ENCODE measurements at places on chromosomes 7 and 10.

DNA sequence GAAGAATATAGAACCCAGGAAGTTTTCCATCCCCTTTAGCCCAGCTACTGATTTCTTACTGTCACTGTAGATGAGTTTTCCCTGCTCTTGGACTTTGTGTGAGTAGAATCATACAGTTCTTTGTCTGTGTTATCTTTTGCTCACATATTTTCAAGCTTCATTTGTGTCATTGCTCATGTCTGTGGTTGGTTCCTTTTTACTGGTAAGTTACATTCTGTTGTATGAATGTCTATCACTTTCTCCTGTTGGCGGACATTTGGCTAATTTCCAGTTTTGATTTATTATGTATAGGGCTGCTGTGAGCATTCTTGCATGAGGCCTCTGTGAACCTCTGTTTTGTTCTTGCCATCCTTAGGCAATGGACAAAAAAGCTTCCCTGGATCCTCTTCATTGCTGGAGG, 5.3 kb downstream of the GLRX3 start:
- DNase-seq = no peak

- DNase-seq = no peak
Measured at GRCh38 chr7:130386876-130387275, 6.6 kb downstream of the CPA1 start.

DNA sequence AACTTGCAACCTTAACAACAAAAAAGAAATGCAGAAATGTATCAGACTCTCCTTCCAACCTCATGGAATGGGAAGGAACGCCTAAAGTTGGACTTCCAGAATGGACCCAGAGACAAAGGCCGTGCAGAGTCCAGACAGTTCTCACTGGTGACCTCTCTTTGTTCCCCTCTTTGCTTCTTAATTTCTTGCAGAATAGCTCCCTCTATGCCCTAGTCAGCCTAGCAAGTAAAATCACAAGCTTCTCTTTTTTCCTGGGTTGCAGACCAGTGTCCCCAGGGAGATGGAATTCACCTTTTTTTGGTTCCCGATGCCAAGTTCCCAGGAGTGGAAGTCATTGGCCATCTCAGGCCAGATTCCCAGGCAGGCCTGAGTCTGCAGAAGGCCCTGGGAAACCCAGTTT, 278.0 kb downstream of the CCSER2 start:
- DNase-seq = no peak

- no peak for DNase-seq
Measured at GRCh38 chr10:11335167-11335652, 276.2 kb downstream of the USP6NL start.

GRCh38 chr7:127953423-127954356, 77.5 kb downstream of the LRRC4 start:
- DNase-seq = no peak

- no peak for DNase-seq
Measured at GRCh38 chr10:122363722-122364463, 10.6 kb upstream of the PLEKHA1 start.

- no peak for DNase-seq
Measured at GRCh38 chr7:114468844-114469243, 54.2 kb downstream of the FOXP2 start.

GRCh38 chr7:22969010-22969431, 44.9 kb downstream of the HYCC1 start:
- no peak for DNase-seq

GRCh38 chr10:43373461-43373860, 2.0 kb downstream of the FXYD4 start:
- no peak for DNase-seq

GRCh38 chr7:35758421-35758820, 42.4 kb upstream of the SEPTIN7 start:
- no peak for DNase-seq

GRCh38 chr7:2909043-2909442, 64.9 kb upstream of the GNA12 start:
- no peak for DNase-seq

GRCh38 chr10:109875828-109876821, 47.2 kb downstream of the XPNPEP1 start:
- no peak for DNase-seq
